ENCODE measurements at places on chromosomes 7 and 10.

DNA sequence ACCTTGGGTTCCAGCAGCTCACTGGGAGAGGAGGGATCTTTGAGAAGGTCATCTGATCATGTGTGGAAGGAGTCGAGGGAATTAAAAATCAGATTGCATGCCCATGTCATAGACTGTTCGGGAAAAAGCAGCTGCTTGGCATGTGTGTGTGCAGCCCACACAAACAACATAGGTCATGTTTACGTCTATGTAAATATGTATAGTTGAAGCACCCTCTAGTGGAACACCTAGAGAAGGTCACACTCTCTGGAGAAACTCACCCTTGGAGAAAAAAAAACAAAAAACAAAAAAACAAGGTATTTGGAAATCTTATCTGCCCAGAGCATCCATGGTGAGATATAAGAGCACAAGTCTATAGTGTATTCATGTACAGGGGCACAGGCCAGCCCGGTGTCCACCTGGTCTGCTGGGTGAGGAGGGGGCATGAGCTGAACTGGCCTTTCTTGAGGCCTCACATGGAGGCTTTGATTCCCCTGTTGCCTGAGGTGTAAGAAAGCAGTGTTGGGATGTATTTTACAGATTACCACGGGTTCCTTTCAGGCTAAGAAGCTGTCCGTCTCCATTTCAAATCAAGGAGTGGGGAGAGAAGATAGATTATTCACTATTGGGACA lies 98.0 kb downstream of the NPY start:
- no peak for DNase-seq

- no peak for DNase-seq
Observed at GRCh38 chr10:97138846-97139245, 46.9 kb downstream of the SLIT1 start.

DNA sequence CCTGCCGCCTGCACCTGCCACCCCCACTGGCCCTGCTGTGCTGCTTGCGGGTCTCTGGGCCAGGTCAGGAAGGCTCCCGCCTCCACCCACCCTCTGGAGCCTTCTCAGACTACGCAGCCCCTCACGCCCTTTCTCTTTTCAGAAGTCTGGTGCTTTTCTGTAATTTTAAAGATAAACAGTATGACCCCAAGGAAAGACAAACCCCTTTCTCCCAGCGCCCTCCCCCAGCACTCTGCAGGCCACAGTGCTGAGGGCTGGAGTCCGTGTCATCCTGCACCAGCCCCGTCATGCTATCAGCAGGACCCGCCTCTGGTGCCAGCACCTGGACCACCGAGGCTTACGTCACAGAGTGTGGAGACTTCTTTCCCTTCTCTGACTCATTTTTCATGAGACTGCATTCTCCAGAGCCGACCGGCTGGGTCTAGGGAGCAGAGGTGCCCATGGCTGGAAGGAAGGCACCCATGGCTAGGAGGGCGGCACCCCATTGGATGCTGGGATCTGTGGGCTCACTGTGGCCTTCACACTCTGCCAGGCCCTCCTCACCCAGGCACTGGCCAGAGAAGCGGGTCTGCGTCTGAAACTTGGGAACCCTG lies 53.4 kb downstream of the CFAP46 start:
- DNase-seq: no peak

DNA sequence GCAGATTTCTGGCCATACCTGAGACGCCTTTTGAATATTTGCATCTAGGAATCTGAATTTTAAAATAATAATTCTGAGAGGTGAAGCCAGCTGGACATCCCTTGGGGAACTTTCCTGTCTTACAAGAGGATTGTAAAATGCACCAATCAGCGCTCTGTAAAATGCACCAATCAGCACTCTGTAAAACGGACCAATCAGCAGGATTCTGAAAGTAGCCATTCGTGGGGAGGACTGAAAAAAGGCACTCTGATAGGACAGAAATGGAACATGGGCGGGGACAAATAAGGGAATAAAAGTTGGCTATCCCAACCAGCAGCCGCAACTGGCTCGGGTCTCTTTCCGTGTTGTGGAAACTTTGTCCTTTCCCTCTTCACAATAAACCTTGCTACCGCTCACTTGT lies 9.9 kb downstream of the PPIF start:
- no peak for DNase-seq

DNA sequence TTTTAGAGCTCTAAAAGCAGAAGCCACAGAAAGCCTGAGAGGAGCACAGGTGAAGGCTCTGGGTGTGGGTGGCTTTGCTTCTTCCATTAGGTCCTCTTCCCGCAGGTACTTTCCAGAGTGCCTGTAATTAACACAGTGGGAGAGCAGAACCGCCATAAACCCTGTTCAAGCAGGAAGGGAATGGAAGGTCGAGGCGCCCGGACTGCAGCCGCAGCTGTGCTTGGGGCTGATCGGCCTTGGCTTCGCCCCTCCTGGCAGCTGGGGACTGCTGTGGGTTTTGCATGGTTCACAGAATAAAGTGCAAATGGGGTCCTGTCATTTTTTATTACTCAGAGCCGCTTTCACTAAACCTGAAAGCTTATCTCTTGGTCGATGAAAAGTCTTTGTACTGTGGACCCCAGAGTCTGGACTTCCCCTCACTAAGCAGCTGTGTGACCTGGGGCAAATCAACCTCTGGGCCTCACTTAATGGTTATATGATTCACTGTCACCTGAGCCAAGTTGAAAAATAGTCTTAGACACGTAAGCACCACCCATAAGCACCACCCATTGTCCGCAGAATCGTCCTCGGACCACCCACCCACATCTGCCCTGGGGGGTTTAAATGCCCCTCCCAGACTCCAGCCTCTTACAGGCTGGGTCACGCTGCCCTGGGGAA lies 100.9 kb downstream of the XRCC2 start:
- DNase-seq: no peak

- no peak for DNase-seq
Observed at GRCh38 chr7:117872561-117873309, 506 bp downstream of the CTTNBP2 start.

DNA sequence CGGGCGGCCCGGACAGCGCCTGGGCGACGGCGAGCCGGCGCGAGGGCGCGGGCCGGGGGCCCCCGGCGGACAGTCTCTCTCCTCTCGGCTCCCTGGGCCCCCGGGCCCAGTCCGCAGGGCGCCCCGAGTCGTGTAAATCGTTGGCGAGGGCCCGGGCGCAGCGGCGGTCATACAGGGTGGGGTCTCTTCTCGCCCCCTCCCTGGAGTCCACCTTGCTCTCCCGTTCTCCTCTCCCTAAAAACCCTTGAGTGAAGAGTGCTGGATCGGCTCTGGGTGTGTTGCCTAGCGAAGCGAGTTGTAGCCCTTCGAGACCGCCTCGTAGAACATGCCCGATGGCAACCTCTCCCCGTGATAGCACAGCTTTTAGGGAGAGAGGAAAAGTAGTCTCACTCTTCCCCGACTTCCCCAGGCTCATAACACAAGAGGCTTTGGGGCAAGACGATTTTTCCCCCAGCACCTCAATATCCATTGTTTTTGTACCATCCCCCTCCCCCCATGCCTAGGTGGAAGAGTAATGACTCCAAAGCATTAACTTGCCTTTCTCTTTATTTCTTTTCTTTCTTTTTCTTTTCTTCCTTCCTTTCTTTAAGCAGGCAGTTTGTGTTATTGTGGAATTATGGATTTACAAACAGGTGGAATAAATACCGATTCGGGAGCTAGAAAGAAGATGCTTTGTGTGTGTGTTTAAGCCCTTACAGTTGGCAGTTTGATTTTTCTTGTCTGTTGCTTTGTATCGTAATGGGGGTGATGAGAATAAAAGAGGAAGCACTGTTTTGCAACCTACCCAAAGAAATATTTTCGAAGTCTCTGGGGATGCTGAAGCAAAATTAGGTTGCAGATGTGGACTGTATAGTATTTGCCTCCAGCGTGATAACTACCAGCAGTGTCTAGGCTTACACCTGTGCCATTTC lies 822 bp downstream of the SHOC2 start:
- peak; percentile 10 for DNase-seq

DNA sequence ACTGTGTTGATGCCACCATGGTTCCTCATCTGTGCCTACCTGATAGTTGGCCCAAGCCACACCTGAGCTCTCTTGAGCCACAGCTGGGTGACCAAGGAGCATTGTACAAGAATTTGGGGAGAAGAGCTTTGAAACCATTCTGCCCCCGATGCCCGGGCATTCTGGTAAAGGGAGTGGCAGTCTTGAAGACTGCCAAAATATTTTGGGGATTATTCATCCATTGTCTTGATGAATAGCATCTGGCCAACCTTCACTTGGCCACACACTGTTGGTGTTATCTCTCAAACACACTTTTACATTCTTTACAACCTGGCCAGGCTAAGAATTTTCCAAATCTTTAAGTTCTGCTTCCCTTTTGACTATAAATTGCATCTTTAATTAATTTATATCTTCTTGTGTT lies 113.1 kb upstream of the PCBD1 start:
- no peak for DNase-seq

DNA sequence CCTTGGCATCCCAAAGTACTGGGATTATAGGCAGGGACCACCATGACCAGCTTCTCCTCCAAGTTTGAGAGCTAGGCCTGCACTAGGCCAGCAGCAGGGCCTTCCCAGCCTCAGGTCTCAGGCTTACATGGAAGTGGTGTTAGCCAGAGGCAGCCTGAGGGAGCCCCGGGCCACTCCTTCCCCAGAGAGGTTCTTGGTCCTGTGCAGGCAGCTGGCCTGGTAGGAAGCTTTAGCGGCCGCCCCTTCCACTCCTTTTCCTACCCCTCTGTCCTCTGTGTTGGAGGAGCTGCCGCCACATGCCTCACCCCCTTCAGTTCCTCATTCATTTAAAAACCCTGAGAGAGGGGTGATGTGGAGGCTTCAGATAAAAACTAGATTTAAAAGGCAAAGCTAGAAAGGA lies 40.3 kb downstream of the TSPAN15 start:
- DNase-seq: no peak

DNA sequence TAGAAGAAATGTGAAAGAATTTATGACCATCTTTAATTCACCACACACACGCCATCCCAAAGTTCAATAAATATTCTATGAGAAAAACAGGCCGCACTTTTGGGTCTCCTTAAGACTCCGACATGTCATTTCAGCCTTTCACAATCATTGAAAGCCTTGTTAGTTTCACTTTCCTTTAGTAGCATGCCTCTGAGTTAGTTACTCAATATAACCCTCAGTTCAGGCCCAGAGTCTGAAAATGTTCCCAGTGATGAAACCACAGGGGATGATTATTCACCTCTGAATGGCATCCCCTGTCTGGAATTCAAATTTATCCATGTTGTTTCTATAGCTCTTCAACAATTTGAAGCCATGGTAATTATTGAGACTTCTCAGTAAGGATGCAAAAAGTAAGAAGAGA lies 278.1 kb upstream of the NRP1 start:
- no peak for DNase-seq

- no peak for DNase-seq
Observed at GRCh38 chr7:137151041-137151689, 192.4 kb downstream of the PTN start.

GRCh38 chr10:116687633-116688032 lies 54.7 kb downstream of the HSPA12A start:
- no peak for DNase-seq

GRCh38 chr7:76074306-76074971 lies 26.5 kb downstream of the MDH2 start:
- DNase-seq: no peak

- DNase-seq: no peak
Observed at GRCh38 chr7:81705206-81705605, 64.6 kb downstream of the HGF start.

DNA sequence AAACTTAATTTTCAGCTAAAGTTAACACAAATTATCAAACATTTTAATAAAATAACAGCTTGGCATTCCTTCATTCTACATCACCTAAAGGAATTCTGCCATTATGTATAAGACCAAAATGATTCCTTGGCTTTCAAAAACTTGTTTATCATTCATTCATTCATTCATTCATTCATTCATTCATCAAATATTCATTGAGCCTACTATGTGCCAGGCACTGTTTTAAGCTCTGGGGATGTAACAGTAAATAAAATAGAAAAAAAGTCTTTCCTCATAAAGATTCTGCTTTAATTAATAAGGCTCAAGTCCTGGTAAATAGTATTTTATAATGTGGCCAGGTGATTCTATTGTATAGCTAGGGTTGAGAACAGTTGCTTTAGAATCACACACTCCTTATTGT lies 127.9 kb downstream of the GPR85 start:
- DNase-seq: no peak

DNA sequence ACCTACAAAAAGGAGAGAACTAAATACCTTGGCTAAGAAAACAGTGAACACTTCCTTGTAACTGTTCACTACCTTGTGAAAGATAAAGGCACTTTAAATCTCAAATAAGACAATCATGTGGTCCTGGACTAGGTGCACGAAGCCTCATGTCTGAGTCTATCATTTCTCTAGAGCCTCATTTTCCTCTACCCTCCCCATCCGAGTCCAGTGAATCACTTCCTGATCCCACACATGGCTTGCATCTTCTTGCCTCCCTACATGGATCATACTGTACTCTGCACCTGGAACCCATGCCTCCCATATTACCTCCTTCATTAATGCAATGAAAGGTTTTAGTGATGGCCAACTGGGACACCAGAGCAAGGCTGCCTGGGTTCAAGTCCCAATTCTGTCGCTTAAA lies 34.5 kb downstream of the SNX10 start:
- DNase-seq: no peak

GRCh38 chr7:25739143-25739542 lies 412.9 kb upstream of the NFE2L3 start:
- DNase-seq: no peak

- DNase-seq: no peak
Observed at GRCh38 chr7:112137141-112138101, 68.8 kb downstream of the DOCK4 start.

DNA sequence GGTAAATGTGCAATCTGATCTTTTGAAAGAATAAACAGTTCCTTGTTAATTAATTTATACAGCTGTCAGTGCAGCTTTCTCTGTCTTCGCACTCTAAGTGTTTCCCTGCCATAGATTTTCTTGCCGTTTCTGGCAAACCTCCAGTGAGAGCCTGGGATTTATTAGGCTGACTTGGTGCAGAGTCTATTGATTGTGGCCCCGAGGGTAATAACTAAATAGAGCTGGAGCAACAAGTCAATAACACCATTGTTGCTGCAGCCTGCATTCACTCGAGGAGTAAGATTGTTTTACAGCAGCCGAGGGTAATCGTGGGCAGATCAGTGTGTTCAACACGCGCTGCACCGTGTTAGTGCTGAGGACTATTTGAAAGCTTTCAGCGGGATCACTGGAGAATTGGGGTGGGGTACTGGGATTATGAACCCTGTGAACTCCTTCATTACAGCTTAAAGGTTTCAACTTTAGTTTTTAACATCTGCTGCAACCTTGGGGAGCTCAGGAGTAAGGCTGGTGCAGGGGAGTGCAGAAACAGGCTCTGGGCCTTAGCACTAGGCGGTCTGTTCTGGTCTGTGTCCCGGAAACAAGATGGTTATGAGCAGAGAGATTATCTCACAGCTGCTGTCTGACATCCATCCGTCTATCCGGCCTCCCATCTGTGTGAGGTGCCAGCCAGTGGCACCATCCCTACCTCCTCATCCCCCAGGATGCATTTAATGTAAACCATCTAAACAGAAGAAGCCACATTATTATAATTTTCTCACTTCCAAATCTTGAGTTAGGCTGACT lies 174.0 kb upstream of the TCF7L2 start:
- DNase-seq: no peak

GRCh38 chr7:157152391-157152937 lies 13.7 kb downstream of the UBE3C start:
- no peak for DNase-seq

All from stimulated activated CD8-positive, alpha-beta memory T cell treated with anti-CD3 and anti-CD28 coated beads, Interleukin-12 subunit alpha, Interleukin-12 subunit beta, amount 100 ng/mL, for 4 hours (primary cell).